ENCODE measurements at places on chromosomes 1 and 21.

DNA sequence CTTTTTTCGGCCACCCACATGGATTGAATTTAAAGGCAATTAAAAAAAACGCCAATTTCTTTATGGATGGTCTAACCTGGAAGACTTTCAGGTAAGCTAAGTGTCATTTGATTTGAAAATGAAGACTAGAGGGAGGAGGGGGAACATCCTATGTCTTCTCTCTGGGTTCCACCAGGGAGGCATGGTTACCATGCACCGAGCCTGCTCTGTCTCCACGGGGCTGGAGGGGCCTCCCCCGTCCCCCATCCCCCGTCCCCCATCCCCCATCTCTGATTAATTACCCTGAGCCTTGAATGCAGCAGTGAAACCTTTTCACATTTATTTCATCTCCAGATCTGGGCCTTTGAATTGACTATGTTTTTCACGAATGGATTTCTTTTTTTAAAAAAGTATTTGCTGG lies 135.1 kb downstream of the TLR5 start:
- H3K27me3 ChIP-seq, result no peaks in the 10 kb centered on the region
- no peaks in the 10 kb centered on the region for H3K36me3 ChIP-seq
- no peak for DNase-seq
- H3K4me3 ChIP-seq, result no peak overlapping the region
- H3K4me1 ChIP-seq, result no peaks in the 10 kb centered on the region

DNA sequence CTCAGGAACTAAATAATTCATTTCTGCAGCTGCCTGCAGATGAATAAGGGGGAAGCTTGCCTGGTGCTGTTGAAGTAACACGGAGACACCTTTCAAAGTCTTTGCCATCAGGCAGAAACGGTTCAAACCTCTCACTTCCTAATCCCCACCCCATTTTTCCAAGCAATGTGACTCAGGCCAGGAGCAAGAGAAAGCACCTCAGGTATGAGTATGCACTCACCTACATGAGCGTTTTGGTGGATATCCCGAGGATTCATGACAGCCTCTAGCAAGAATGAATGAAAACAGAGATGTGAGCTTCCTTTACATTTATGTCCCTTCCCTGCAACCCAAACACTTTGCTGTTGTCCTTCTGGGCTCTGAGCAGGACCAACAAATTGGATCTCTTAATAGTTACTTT lies 63.4 kb upstream of the LAX1 start:
- H3K27me3 ChIP-seq, result no peaks in the 10 kb centered on the region
- DNase-seq, result no peak
- H3K4me1 ChIP-seq, result peaks cover 5% of the 10 kb centered on the region
- peaks cover 3% of the 10 kb centered on the region for H3K36me3 ChIP-seq

- H3K27me3 ChIP-seq, result no peaks in the 10 kb centered on the region
- H3K27ac ChIP-seq, result no peak overlapping the region
- no peak for DNase-seq
- no peaks in the 10 kb centered on the region for H3K36me3 ChIP-seq
- H3K4me3 ChIP-seq, result no peak overlapping the region
Observed at GRCh38 chr1:118322331-118322730, 137.3 kb upstream of the SPAG17 start.

DNA sequence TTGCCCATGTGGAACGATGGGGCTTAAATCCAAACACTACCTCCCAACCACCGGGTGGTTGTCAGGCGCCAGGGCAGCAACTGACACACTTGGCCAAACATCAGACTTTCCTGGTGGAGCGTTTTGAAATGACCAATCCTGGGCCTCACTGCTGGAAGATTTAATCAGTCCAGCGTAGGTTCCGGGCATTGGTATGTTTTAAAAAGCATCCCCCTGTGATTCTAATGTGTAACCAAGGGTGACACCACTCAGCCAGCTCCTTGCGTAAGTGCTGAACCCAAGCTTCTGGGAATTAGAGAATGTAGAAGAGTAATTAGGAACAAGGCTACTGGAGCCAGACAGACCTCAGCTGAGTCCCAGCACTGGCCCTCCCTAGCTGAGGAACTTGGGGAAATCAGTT lies 44.8 kb upstream of the KAZN start:
- H3K4me3 ChIP-seq, result no peak overlapping the region
- H3K36me3 ChIP-seq, result no peaks in the 10 kb centered on the region
- H3K4me1 ChIP-seq, result no peaks in the 10 kb centered on the region
- no peak overlapping the region for H3K27ac ChIP-seq
- no peaks in the 10 kb centered on the region for H3K27me3 ChIP-seq

- no peaks in the 10 kb centered on the region for H3K4me1 ChIP-seq
- H3K36me3 ChIP-seq, result no peaks in the 10 kb centered on the region
- no peaks in the 10 kb centered on the region for H3K27me3 ChIP-seq
Observed at GRCh38 chr1:187264995-187265602, 436.4 kb downstream of the PLA2G4A start.

DNA sequence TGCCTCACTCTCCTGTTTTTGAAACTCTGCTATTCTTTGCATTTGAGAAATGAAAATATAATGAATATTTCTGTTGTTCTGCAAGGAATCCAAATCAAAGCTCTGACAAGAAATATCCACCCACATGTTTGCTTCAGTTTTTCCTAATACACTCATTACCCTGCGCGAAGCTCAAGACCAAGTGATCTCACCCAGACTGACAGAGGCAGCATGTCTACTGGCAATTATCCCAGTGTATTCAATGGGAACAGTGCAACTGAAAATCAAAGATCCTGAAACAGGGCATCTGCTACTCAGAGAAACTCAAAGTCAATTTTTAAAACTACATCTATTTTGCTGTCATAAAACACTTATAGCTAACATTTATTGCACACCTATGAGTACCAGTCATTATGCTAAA lies 321.0 kb upstream of the LRRC7 start:
- DNase-seq, result no peak
- H3K27ac ChIP-seq, result no peak overlapping the region
- H3K4me3 ChIP-seq, result no peak overlapping the region
- no peaks in the 10 kb centered on the region for H3K27me3 ChIP-seq
- no peaks in the 10 kb centered on the region for H3K4me1 ChIP-seq

GRCh38 chr1:19484798-19485361 lies 459 bp downstream of the CAPZB start:
- peak overlapping the region; percentile 99 for H3K27ac ChIP-seq
- peak overlapping the region; percentile 99 for H3K4me3 ChIP-seq
- DNase-seq, result no peak
- H3K36me3 ChIP-seq, result no peaks in the 10 kb centered on the region
- H3K4me1 ChIP-seq, result peaks cover 58% of the 10 kb centered on the region

- no peak overlapping the region for H3K4me3 ChIP-seq
- no peak for DNase-seq
- H3K27me3 ChIP-seq, result no peaks in the 10 kb centered on the region
- no peaks in the 10 kb centered on the region for H3K36me3 ChIP-seq
- peaks cover 38% of the 10 kb centered on the region for H3K4me1 ChIP-seq
Observed at GRCh38 chr1:15156807-15157380, 3.3 kb downstream of the TMEM51 start.

DNA sequence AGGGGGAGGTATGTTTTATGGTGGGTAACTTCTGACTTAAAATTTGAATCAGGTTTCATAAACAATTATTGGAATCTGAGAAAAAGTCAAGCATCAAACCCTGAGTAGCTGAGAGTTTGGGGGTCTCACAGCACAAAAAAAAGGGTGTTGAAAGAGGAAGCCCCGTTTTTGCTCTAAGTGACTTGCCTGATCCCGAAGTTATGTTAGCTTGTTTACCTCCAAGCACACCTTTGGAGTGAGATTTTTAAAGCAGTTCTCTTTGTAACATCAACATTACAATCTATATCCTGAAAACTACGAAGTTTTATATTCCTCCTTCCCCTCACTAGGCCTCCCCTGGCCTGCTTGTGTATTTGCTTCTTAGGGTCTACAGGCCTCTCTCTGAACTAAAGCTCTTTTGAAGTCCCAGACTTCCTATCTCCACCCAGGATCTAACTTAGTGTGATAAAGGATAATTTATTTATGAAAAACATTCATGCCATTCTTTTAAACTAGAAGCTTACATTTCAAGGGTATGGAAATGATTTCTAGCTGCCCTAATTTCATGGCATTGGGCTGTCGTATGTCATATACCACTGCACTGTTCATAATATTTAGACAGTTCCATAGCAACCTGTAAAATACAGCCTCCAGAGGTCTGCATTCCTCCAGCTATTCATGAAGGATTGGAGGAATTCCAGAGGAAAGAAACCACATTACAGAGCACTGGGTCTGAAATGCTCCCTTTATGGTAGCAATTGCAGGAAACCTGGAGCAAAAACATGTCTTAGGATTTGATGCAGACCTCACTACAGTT lies 36.1 kb upstream of the RGS1 start:
- H3K27ac ChIP-seq, result peak overlapping the region; percentile 78
- peaks cover 15% of the 10 kb centered on the region for H3K4me1 ChIP-seq
- H3K27me3 ChIP-seq, result no peaks in the 10 kb centered on the region
- H3K4me3 ChIP-seq, result no peak overlapping the region

DNA sequence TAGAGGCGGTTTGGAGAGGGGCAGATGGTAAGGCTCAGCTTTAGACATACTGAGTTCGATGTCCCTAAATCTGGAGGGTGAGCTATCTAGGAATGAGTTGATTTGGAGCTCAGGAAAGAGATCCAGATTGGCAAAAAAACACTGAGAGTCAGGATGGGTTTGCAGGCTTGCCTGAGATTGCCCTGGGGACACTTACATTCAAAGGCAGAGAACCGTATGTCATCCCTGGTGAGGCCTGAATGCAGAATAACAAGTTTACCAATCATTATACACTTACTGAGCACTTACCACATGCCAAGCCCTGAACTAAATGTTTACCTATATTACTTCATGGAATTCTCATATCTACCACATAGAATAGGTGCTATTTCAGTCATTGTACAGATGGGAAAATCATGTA lies 27.5 kb downstream of the TFAP2E start:
- H3K36me3 ChIP-seq, result peaks cover 39% of the 10 kb centered on the region
- H3K27ac ChIP-seq, result no peak overlapping the region
- DNase-seq, result no peak
- no peak overlapping the region for H3K4me3 ChIP-seq
- H3K4me1 ChIP-seq, result no peaks in the 10 kb centered on the region

- no peak overlapping the region for H3K4me3 ChIP-seq
- no peaks in the 10 kb centered on the region for H3K4me1 ChIP-seq
- H3K27me3 ChIP-seq, result no peaks in the 10 kb centered on the region
- no peaks in the 10 kb centered on the region for H3K36me3 ChIP-seq
Observed at GRCh38 chr1:45998020-45998617, 134.3 kb downstream of the PIK3R3 start.

- H3K27me3 ChIP-seq, result no peaks in the 10 kb centered on the region
- H3K4me3 ChIP-seq, result no peak overlapping the region
- no peaks in the 10 kb centered on the region for H3K36me3 ChIP-seq
- peak; percentile 22 for DNase-seq
Observed at GRCh38 chr1:42419126-42419821, 36.5 kb downstream of the ZMYND12 start.

DNA sequence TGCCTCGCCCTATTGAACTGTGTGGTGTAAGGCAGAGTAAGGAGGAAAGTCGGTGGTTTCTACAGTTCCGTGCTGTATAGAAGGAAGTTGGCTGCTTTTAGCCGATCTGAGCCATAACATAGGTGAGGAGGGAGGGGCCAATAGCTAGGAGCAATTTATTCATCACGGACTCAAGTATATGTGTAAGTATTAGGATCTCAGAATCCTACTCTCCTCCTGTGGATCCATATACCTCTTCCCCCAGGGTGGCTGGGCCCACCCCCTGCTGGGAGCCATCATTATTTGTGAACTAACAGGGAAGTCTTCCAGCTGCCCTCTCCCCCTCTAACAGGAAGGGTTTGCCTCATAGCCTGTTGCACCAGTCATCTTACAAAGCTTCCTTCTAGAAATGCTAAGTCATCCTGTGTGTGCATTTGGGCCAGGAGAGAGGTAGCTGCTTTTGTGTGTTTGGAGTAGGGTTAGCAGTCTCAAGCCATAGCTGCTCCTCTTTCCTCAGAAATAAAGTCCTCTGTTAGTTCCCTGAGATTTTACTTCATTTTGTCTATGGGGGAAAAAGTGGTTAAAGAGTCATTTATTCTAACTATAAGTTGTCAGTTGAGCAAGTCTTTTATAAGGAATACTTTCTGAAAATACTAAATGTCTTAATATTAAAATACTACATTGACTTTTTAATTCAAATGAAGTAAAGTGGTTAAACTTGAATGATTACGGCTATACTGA lies 14.9 kb upstream of the CENPS start:
- no peak overlapping the region for H3K4me3 ChIP-seq
- DNase-seq, result peak; percentile 15
- peak overlapping the region; percentile 25 for H3K27ac ChIP-seq
- no peaks in the 10 kb centered on the region for H3K4me1 ChIP-seq
- peaks cover 56% of the 10 kb centered on the region for H3K36me3 ChIP-seq

GRCh38 chr1:224219612-224220059 lies 36.6 kb downstream of the DEGS1 start:
- no peaks in the 10 kb centered on the region for H3K36me3 ChIP-seq
- H3K27ac ChIP-seq, result no peak overlapping the region
- H3K4me3 ChIP-seq, result no peak overlapping the region
- H3K27me3 ChIP-seq, result no peaks in the 10 kb centered on the region

DNA sequence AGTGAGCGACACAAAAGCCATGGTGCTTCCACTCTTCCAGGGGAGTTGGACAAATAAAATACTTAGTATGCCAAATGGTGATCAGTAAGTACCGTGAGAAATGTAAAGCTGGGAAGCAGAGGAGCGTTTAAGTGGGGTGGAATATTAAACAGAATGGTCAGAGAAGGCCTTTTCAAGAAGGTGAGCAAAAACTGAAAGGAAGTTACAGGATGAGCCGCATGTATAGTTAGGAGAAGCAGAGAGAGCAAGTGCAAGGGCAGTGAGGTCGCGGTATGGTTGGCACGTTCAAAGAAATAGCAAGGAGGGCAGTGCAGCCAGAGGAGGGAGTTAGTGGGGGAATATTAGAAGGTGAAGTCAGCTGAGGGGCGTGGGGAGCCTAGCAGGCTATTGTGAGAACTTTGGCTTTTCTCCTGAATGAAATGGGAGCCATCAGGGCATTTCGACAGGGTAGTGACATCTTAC lies 748 bp upstream of the ATP6V0B start:
- H3K4me3 ChIP-seq, result peak overlapping the region; percentile 60
- peak overlapping the region; percentile 95 for H3K27ac ChIP-seq
- H3K27me3 ChIP-seq, result no peaks in the 10 kb centered on the region
- no peak for DNase-seq

DNA sequence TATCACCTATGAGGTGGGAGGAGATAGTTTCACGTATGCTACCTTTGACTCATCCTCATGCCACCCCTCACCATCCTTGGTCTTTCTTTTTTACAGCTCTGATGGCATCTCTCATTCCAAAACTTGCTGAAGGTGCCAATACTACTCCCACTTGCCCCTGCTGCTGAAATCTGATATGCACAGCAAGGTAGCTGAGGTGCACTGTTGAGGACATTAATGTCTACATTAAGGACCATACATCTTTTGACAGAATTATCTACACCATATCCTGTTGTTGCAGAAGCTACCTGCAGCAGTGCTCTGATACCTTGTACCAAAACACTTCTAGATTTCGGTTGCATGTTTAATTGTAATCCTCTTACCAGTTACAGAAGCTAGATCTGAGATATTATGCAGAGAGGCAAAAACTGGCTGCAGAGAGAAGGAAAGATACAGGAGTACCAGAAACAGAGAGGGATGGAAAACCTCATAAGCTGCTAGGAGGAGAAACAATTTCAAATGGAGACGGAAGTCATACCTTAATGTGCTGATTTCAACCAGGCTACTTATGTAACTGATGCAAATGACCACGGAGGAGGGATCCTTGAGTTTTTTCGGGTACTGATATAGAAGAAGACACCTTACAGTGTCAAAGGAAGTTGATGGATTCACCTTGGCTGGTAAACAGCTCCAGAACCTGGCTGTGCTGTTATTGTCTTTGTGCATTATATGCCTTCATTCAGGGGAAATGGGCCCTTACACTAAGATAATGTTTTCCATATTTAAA lies 19.3 kb upstream of the PTPRC start:
- H3K4me1 ChIP-seq, result no peaks in the 10 kb centered on the region
- peak overlapping the region; percentile 62 for H3K27ac ChIP-seq
- no peak for DNase-seq

- no peak overlapping the region for H3K27ac ChIP-seq
- H3K4me3 ChIP-seq, result no peak overlapping the region
- DNase-seq, result no peak
- H3K36me3 ChIP-seq, result no peaks in the 10 kb centered on the region
Observed at GRCh38 chr1:150987924-150988323, 5.8 kb downstream of the ANXA9 start.

All from transverse colon (tissue), 4 donors.